ENCODE measurements at places on chromosomes 16 and 17. TPM values are rescaled to one million over a fixed set of nuclear protein-coding genes. Genes with fewer than 3 reads are reported as not detected.
A peak's percentile ranks its signal among the peaks of the same experiment; 100 is the strongest.

The TP53TG3C gene
- not detected for total RNA-seq

- no peak for DNase-seq
Observed at GRCh38 chr16:20791923-20792612, 14.2 kb downstream of the ERI2 start.

The CLEC19A gene
- total RNA-seq, result not detected

- peak; percentile 58 for DNase-seq
Observed at GRCh38 chr16:46673320-46674013, 15.5 kb downstream of the VPS35 start.

- DNase-seq, result no peak
Observed at GRCh38 chr16:81885976-81886586, 107.0 kb downstream of the PLCG2 start.

- DNase-seq, result no peak
Observed at GRCh38 chr16:70601576-70602575, 44.5 kb upstream of the IL34 start.

GRCh38 chr17:61395409-61395982, 4.1 kb upstream of the TBX2 start:
- no peak for DNase-seq

The ATPAF2 gene
- total RNA-seq, result 16.3 TPM

DNA sequence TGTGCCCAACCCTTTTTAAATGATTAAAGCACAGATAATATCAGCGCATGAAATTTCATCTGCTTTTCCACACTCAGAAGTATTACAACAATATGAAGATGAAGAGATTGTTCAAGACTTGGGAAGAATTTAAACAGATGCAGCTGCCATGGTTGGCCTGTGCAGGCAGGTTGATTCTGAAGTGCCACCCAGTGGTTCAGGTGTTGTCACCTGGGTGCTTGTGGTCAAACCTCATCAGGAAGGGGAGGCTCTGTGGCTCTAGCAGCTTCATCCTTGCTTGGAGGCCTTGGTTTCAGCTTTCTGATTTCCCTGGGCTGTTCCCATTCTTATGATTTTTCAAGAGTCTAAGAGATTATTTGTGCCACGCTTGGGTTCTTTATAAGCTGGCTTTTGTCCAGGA, 22.2 kb upstream of the CLEC18C start:
- DNase-seq, result peak; percentile 45

The CRYBA1 gene
- total RNA-seq, result not detected

DNA sequence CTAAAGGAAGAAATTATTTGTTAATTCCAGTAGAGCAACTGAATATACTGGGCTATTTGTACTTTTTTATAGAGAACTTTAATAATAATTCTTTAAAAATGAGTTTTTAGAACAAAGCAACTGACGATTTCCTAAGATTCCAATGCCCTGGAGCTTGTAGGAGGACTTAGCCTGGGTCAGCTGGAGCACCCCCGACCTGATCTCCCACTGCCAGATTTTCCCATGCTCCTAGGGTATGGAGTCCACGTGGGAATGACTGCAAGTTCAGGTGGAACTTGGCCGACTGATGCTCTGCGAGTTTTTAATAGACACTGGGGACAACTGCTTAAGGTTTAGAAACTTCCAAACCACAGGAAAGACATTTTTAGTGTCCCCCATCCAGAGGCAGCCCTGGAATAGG, 25.5 kb upstream of the CACNG5 start:
- DNase-seq, result no peak

The AANAT gene
- total RNA-seq, result not detected

- peak; percentile 17 for DNase-seq
Observed at GRCh38 chr17:80820331-80820730, 171.3 kb upstream of the CHMP6 start.

The ERN2 gene
- total RNA-seq, result not detected

DNA sequence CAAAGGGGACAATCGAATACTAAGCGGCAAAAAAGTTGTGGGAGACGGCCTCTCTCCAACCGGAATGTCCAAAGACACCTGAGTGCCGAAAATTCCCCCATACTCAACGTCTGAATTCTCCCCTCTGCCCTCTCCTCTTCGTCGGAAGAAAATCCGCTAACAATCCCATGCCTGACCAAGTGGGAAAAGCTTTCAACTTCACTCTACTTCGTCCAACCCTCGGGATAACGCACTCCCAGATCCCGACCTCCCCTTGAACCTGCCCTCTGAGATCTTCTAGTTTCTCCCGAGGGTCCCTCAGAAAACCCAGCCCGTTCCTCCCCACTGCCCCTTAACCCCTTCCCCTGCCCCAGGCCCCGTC, 961 bp downstream of the AMFR start:
- no peak for DNase-seq

The KRTAP4-3 gene
- total RNA-seq, result not detected

DNA sequence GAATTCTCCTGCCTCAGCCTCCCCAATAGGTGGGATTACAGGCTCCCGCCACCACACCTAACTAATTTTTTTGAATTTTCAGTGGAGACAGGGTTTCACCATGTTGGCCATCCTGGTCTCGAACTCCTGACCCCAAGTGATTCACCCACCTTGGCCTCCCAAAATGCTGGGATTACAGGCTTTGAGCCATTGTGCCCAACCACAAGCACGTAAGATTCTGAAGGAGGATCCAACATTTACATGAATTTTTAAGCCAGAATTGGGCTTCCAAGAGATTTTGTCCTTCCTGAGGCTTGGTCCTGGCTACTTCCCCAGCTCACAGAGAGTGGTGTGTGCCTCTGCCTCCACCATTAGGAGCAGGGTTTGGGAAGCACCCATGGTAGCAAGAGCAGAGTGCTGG, 11.1 kb downstream of the G6PC3 start:
- no peak for DNase-seq

GRCh38 chr16:49354991-49355390, 18.6 kb upstream of the C16orf78 start:
- no peak for DNase-seq

DNA sequence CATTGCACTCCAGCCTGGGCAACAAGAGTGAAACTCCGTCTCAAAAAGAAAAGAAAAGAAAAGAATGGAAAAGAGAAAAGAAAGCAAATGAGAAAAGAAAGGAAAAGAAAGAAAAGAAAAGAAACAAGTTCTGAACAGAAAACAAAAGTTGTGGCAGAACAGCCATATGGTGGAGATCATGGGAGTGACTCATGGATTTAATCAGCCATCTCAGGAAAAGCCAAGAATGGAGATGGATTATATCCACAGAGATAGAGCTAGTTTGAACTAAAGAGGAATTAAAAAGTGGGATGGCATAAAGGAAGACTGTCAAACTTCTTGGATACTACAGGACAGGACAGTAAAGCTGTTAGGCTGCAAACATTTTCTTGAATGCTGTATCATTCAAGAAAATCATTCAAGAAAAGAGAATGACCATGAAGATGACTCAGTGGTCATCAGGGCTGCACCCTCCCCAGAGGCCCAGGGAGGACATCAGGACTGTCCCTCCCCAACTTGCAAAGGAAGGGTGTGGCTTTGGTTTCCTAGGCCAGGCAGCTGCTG, 120.6 kb downstream of the USP22 start:
- DNase-seq, result no peak

DNA sequence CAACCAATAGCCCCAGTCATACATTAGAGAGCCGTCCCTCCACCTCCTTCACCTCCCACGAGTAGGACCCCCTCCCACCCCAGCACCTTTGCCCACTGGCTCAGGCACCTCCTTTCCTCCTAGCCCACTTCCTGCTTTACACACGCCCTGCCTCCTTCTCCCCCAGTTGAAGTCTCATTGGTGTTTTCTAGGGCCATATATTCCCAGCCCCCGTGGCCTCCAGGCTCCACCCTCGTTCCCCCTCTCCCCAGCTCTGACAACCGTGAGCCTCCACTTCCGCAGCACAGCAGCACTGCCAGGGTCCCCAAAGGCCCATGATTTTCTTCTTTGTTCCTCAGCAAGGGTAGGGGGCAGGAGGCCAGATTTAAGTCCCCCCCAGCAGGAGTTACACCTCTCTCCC, 340.3 kb upstream of the TNRC6C start:
- peak; percentile 38 for DNase-seq

GRCh38 chr16:71687861-71688260, 36.6 kb downstream of the PHLPP2 start:
- DNase-seq, result no peak

DNA sequence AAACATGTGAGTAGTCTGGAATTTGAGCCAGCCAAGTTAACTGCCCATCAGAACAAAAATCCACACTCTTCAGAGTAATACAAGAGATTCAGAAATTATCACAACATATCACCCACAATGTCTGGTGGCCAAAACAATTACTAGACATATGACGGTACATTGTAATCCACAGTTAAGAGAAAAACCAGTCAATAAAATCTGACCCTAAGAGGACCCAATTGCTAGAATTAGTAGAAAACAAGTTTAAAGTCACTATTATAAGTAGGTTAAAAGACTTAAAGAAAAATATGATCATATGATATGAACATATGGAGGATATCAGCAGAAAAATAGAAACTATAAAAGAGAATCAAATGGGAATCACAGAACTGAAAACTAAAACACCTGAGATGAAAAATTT, 15.8 kb downstream of the CMTR2 start:
- DNase-seq, result no peak

- DNase-seq, result no peak
Observed at GRCh38 chr16:2429771-2430663, 770 bp downstream of the CCNF start.

GRCh38 chr16:85498607-85499006, 114.5 kb upstream of the GSE1 start:
- no peak for DNase-seq

The RPA1 gene
- total RNA-seq, result 75.0 TPM

GRCh38 chr16:65118871-65119270, 3.0 kb downstream of the CDH11 start:
- DNase-seq, result no peak

DNA sequence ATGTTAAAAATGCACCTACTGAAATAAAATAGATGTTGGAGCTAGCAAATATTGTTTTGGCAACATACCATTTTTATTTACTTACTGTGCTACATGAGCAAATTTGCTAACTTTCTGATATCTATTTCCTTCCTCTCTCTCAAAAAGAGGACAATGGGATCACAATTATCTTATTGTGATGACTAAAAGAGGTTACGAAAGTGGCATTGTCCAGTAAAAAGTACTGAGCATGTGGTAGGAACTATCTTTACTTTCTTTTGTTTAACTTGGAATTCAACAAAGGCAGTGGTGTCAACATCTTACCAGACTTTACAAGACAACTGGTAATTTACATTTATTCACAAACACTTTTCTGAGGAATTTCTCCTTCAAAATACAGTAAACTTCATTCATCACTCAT, 1542.6 kb upstream of the CDH8 start:
- DNase-seq, result no peak

GRCh38 chr16:57297856-57298255, 13.4 kb upstream of the PLLP start:
- DNase-seq, result no peak

DNA sequence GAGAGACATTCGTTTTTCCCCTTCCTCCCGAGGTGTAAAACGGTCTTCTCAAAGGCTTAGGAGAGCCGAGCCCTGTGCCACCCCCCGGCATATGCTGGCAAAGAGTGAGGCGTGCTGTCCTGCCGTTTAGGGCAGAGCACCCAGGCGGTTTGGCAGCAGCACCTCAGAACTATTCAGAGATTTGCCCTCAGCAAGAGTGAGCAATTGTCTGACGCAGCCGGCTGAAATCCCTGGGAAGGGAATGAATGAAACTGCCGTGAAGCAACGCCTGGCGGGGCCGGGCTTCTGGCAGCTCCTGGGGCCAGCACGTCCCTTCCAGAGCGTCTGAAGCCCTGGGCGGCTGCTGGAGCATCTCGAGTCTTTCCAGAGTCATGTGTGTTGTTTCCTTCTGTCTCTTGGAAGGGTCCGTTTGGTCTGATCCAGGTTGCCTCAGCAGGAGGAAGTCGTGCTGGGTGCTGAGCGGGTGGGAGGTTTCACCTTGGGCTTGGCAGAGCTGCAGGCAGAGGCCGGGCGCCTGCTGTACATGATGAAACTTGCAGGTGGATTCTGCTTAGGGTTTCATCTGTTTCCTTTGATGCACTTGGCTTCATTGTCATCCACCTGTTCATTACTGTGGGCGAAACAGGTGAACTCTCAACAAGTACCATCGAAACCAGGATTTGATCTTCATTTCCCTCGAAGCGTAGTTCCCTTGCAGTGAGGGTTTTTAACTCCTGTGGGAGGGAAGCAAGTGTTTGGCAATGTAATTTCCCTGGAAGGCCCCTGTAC, 35.4 kb downstream of the TBCD start:
- peak; percentile 87 for DNase-seq

DNA sequence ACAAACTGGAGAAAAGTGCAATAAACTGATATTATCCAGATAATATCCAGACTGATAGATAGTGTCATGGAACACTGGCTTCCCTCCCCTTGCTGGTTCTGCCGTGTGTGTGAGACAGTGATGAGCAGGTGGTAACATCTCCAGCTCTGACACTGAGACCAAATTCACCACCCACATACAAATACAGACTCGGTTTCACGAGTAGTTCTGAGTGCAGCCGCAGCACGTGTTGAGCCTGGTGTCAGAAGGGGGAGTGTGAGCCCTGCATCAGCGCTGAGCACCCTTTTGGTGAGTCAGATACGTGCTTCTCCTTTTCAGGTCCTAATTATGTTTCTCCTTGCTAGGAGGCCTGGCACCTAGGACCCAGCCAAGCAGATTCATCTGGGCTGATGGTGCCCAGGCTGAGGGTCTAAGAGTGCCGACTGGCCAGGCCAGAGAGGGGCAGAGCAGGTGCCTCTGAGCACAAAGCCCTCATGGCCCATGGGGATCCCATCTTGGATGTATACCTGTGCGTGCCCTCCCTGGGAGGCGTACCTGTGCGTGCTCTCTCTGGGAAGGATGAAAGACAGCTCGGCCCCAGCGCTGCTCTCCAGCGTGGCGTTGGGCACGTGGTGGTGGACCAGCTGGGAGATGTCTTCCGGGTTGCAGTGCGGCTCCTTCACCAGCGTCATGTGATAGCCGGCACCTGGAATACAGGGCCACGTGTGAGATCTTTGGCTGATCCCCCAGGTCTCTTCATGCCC, 27.3 kb upstream of the RNPS1 start:
- no peak for DNase-seq

DNA sequence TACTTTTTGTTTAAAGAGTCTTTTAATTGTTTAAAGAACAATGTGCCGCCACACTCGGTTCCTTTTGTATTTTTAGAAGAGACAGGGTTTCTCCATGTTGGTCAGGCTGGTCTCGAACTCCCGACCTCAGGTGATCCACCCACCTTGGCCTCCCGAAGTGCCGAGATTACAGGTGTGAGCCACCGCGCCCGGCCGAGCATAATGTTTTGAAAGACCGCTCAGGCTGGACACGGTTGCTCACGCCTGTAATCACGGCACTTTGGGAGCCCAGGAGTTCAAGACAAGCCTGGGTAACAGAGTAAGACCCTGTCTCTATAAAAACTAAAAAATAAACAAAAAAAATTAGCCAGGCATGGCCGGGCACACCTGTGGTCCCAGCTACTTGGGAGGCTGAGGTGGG, 59.8 kb downstream of the RNF213 start:
- DNase-seq, result no peak

DNA sequence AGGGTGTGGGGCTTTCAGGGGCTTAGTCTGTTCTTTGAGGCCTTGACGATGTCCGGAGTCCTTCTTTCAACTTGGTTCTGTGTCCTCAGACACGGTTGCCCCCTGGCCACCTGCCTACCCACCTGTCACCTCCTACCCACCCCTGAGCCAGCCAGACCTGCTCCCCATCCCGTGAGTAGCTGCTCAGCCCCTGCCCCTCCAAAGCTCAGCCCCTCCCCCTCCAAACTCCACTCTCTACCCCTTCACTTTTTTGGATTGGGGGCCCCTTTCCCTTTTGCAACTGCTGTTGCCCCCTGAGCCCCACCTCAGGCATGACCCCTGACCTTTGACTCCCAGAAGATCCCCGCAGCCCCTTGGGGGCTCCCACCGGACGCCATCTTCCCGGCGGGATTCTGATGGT, 1.2 kb downstream of the LAT start:
- no peak for DNase-seq
